ENCODE measurements at places on chromosomes 7 and 10.

- DNase-seq, result peak; percentile 79
Observed at GRCh38 chr7:32102432-32102873, 32.2 kb upstream of the PDE1C start.

DNA sequence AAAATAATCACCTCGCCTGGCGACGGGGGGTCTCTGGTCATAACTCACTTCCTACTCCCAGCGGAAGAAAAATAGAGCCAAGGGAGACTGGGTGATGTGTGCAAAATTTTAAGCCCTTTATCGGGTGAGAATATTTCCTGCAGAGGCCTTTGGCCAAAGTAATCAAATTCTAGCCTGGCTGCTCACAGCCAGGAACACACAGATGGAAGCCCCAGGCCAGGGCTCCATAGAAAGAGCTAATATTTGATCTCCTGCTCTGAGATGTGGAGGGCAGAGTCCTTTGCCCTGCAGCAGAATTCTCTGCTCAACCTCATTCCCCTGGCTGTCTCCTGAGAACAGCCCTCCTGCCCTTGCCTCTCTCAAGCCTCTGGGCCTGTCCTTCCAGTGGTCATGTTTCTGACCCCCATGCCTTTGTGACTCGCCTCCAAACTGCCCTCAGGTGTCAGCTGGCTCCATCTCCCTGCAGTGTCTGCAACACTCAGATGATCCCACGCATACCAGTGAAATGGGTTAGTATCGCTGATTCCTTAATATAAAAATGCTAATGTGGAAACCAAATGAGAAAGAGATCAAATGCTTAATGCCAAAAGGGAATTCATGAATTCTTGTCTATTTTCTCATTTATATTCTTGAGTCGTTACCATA is 34.5 kb downstream of the FRMD4A start:
- no peak for DNase-seq

GRCh38 chr7:92880212-92881090 is 44.1 kb upstream of the CDK6 start:
- DNase-seq, result no peak

DNA sequence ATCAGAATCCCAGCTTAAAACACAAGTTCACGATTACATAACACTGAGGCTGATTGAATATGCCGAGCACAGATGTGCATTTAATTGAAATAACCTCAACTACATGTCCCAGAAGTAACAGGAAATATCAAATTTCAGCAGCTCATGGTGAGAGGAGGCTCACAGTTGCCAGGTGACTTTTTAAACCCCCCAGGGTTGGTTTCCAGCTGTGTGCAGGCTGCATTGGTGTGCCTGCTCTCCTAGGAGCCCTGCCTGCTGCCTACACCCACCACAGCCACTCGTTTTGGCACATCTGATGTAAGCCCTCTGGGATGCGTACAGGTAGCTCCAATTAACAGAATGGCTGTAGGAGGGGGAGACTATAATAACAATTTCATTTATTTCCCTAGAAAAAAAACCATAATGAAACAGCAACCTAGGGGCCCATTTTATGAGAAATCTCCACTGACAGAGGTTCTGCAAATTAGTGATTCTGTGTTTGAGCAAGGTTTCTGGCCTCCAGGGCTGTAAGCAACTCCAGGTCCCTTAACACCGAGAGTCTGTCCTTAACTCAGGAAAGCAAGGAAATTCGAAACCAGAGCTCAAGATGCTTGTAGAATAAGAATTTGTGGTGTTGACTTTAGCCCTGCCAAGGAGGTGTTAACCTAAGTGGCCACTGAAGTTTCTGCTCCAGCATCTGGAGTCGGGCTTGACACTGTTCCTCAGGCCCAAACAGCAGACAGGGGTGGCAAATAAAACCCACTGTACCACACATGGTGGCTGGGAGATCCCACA is 161.9 kb downstream of the BMPER start:
- DNase-seq, result peak; percentile 14

GRCh38 chr10:71530781-71531180 is 134.1 kb downstream of the CDH23 start:
- no peak for DNase-seq

DNA sequence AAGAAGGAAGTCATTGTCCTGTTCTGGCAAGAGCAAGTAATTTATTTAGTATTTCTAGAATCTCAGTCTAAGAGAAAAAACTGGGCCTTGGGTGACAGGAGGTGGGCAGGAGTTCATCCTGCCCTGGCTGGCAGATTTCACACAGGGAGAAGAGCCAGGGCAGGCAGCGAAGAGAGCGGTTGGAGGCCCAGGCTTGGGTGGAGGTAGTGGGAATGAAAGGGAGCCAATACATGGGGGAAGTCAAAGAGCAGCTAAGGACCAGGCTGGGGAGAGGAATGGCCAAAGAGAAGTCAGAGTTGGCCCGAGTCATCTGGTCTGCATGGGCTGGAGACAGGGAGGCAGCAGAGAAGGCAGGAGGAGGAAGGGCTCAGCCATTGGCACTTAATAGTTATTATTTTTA is 51.4 kb downstream of the HECW1 start:
- DNase-seq, result no peak

DNA sequence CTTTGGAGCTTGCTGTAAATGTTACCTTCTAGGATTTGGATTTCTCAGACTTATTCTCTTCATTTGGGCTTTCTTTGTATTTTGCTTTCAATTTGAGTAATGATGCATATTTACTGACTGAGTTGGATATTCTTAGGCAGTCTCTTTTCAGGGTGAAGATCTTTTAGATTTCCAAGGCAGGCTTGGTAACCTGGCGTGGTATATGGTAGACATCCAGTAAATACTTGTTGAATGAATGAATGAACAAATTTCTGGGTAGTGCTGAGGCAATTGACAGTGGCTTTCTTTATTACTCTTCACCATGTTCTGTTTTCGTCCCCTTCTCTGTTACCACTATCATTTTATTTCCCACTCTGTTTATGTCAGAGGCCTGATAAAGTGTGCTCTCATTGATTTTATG is 27.1 kb downstream of the BBS9 start:
- no peak for DNase-seq

- peak; percentile 8 for DNase-seq
Observed at GRCh38 chr10:30581779-30582380, 47.7 kb downstream of the LYZL2 start.

DNA sequence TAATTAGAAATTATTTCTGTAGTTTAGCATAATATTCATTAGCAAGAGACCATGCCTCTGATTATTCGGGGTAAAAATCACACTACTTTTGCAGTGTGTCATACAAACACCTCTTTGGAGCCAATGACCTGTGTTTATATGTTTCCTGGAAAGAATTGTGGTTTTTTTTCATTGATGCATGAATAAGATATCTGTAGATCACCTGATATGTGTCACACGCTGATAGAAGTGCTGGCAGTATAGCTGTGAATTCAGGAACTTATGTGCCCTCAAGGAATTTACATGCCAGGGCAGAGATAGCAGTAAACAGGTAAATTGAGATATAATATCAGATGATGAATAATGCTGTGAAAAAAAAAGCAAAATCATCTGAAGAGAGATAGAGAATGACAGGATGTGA is 118.2 kb downstream of the VPS50 start:
- no peak for DNase-seq

GRCh38 chr10:126315494-126316177 is 72.6 kb downstream of the ADAM12 start:
- DNase-seq, result no peak

DNA sequence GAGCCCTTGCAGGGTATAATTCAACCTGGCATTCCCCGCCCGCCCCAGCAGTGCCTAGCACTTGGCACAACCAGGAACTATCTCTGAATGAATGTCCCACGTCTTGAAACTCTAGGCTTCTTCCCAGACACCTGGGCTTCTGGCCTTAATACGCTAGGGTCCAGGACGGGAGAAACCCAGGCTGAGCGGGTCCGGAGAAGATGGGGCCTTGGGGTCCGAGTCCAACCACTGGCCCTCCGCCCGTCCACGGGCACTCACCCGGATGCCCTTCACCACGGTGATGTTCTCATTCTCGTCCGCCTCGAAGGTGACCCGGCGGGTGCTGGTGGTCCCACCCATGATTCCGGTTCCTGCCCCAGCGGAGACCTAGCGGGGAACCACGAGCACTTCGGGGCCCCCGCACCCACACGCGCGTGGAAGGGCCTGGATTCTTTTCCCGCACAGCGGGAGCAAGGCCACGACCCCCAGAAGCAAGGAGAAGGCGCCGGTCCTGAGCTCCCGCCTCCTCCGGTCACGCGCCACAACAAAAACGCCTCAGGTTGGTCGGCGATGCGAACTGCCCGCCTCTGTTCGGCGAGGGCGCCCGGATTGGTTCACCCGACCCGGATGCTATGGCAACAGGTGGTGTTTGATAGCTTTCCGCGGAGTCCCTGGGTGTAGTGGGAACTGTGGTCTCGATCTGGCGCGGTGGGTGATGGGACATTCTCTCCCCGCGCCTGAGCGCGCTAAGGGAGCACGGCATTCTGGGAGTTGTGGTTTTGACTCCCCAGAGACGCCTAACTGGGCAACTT is at the start of gene CHCHD3:
Gene CHCHD3 (minus strand): TSS at position 492 of the 791 bp plus-strand sequence. CDS start 153 bp downstream, at position 339.
- DNase-seq, result peak; percentile 99

DNA sequence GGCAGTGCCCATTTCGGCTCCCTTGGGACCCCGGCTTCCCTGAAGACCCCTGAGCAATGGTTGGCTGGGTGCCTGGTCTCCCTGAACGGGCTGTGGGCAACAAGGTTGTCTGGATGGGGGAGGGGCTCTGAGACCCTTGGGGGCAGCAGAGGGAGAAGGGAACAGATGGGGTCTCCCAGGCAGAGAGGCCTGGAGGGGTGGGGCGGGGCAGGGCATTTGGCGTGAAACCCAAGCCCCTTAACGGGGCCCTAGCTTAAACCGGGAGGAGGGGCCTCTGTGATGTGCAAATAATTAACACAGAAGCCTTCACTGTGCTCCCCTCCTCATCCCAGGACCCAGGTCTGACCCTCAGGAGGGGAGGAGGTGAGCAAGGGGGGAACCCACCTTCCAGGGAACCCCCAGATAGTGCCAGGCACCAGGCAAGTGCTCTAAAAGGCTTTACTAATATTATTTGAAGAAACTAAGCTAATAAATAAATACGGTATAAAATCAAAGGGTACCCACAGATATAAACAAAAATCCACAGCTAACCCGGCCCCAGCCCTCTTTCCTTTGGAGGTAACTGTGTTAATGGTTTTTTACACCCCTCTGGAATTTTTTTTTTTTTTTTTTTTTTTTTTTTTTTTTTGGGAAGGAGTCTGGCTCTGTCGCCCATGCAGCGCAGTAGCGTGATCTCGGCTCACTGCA is 170.8 kb downstream of the RNF216 start:
- DNase-seq, result no peak

DNA sequence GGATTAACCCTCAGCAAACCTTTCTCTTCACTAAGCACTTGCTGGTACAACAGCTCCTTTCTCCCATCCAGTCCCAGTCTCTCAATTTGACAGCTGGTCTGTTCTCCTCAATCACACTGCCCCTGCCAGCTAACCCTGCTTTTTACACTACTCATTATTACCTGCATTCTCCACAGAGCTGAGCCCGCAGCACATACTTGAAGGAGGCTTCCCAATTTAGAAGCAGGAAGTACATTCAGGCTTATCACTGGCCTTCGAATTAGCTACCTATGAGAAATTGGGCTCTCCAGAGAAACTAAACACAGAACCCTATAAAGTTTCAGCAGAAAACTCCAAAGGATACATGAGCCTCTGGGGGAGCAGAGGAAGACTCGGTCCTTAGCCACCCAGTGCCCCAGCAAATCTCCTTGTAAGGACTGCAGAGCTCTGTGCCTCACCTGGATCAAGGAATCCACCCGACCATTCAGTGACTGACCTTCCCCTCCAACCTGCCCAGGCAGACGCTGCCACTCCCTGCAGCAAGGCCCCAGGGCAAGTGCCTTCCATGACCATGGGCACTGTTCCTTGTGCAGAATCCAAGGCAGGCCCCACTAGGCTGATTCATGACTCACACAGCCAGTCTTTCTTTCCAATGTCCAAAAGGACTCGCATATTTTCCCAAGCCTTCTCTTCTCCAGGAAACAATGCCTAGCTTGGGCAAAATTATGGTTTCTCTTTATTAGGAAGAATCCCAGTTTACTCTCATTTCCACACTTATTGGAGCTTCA is 68.0 kb downstream of the VOPP1 start:
- DNase-seq, result peak; percentile 10

DNA sequence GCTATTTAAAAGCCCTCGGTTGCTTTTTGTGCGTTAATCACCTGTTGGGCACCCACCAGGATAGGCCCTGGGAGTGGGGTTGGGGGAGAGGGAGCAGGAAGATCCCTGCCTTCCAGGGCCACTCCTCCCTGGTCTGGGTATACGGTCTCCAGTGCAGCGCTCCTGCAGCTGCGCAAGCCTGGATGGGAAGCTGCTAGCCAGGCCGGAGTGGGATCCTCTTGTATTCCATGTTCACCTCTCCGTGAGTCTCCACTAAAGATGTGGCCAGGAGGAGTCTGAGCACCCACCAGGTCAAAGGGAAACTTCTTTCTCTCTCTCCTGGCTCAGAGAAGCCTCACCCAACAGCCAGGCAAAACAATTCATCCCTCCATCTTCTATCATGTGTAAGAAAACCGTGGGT is 78.8 kb upstream of the ANLN start:
- DNase-seq, result no peak

DNA sequence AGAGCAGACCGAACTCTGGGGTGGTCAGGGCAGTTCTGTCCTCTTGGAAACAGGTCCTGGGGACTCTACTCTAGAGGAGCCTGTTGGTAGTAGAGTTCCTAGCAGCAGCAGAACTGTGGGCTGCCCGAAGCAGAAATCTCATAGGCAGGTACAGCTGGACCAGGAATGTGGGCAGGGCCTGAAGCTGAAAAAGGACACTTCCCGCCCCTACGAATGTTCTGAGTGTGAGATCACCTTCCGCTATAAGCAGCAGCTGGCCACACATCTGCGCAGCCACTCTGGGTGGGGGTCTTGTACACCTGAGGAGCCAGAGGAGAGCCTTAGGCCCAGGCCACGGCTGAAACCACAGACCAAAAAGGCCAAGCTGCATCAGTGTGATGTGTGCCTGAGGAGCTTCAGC is 8.3 kb upstream of the ZNF783 start:
- no peak for DNase-seq

- DNase-seq, result no peak
Observed at GRCh38 chr7:130878785-130879184, 144.8 kb upstream of the KLF14 start.

GRCh38 chr7:1250901-1251300 is 18.2 kb downstream of the UNCX start:
- no peak for DNase-seq

DNA sequence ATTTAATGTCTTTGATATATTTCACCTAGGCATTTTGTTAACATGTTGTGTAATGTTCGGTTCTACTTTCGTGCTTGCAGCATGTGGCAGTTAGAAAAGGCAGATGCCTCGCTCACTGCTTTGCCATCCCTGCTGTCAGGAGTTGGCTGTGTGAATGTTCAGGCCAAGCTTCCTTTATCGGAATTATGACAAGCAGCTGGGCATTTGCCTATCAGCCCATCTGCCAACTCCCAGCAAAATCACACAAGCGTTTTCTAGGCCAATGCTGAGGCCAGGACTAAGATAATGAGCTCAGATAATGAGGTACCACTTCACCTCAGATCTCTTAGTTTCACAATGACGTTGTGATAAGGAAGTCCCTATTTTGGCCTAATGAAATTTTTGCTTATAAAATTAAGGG is 212.7 kb upstream of the FAM3C start:
- no peak for DNase-seq

GRCh38 chr7:49564379-49564714 is 209.1 kb upstream of the VWC2 start:
- no peak for DNase-seq

- no peak for DNase-seq
Observed at GRCh38 chr10:34615770-34616169, 199.3 kb downstream of the PARD3 start.
